ENCODE measurements at places on chromosomes 3 and 15.
A peak's percentile ranks its signal among the peaks of the same experiment; 100 is the strongest.

- DNase-seq: no peak
These were observed 158.0 kb downstream of the RYR3 start for GRCh38 chr15:33468740-33469139.

DNA sequence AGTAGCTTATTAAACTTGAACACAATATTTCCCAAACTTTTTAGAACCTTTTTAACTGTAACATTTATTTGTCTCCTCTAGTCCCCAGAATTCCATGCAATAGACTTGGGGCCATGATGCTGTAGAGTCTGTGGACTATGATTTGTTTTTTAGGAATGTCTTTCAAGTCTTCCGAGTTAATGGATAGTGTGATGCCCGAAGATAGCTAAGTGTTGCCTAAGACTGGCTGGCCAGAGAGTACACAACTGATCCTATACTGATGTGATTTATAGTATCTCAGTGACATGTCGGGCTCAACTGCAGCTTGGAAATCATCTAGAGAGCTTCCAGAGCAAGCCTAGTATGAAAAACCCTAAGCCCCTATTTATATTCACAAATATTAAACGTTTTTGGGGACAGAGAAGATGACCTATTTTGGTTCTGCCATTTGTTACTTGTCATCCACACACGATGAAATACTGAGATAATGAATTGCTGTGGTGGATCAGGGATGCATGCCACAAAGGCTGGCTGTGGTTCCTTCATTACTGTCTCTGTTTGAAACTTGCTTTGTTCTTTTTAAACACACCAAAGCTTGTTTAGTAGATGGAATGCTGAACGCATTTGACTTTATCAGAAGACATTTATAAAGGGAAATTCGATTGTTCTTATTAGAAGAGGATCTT lies 507.4 kb downstream of the TAFA4 start:
- no peak for DNase-seq

DNA sequence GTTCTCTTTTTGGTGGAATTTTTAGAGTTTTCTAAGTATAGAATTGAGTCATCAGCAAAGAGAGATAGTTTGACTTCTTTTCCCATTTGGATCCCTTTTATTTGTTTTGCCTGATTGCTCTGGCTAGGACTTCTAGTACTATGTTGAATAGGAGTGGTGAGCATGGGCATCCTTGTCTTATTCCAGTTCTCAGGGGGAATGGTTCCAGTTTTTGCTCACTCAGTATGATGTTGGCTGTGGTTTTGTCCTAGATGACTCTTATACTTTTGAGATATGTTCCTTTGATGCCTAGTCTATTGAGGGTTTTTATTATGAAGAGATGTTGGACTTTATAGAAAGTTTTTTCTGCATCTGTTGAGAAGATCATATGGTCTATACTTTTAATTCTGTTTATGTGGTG lies 72.5 kb downstream of the TNFAIP8L3 start:
- no peak for DNase-seq

- DNase-seq: peak; percentile 35
These were observed 127.5 kb upstream of the TOPAZ1 start for GRCh38 chr3:44114142-44114541.

- no peak for DNase-seq
These were observed 87.2 kb downstream of the PRICKLE2 start for GRCh38 chr3:64138046-64138445.

- DNase-seq: no peak
These were observed 437.2 kb downstream of the SI start for GRCh38 chr3:164641071-164641470.

GRCh38 chr3:71268462-71268999 lies 315.0 kb downstream of the FOXP1 start:
- DNase-seq: no peak

DNA sequence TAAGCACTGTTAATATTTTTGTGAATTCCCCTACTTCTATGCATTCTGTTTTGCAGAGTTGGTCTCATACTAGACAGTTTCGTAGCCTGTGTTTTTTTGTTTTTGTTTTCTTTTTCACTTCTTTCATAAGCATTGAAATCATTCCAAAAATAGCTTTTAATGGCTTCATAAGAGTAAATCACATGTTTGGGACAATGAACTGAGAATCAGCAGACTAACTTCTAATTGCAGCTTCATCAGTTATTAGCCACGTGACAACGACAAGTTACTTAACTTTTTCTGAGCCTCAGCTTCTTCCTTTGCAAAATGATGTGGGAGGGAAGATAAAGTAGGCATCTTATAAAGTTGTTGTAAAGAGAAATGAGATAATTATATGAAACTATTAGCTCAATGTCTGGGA lies 124.8 kb downstream of the LIPC start:
- DNase-seq: no peak

DNA sequence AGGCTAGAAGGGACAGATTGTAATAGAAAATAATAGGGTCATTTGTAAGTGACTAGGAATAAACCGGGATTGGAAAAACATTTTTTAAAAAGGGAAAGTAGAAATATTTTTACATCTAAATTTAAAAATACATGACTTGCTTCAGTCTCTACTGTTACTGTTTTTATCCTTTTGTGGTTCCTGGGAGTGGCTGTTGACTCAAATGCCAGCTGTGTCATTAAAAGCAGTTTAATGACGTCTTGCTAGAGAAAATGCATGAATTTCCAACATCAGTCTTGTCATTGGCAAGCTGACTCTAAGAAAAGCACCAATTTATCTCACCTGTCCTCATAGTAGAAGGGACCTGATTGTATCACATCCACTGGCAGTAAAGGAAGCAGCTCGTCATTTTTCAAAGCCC lies 16.7 kb upstream of the LCMT2 start:
- no peak for DNase-seq

- DNase-seq: no peak
These were observed at the start of gene ZBED2 for GRCh38 chr3:111595232-111595631. Gene ZBED2 (minus strand): TSS chr3:111595346. CDS start chr3:111594201, 1,145 bp downstream.

DNA sequence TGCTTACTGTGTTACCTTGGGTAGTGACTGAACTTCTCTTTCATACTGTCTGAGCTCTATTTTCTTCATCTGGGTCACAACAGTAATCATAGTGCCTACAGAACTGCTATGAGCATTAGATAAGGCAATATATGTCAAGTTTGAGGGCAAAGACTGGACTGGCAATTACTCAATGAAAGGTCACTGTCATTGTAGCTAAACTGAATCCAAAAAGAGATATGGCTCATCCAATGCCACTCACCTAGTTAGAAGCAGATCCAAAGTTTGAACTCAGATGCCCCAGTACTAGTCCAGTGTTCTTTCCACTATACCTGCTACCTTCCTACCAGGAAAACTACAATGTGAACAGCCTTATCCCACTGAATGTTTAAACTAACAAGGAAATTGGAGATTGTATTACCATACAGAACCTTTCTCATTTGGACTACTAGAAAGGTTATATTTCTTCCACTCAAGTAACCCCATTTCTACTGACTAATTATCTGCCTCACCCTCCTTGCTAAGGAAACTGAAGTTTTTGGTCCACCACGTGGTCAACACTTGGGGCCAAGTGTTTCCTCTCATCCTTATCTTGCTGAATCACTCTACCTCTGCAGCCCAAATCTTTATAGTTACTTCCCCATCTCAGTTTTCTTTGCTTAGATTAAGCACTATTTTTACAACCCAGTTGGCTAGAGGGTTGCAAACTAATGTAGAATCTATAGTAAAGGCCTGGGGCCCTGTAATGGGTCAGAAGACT lies 202.3 kb upstream of the LPP start:
- DNase-seq: no peak
